CD8-positive, alpha-beta T cell (primary cell): ENCODE measurements at places on chromosomes 7 and 10.

GRCh38 chr7:27947586-27948278 lies 207.8 kb downstream of the TAX1BP1 start:
- DNase-seq, result no peak

DNA sequence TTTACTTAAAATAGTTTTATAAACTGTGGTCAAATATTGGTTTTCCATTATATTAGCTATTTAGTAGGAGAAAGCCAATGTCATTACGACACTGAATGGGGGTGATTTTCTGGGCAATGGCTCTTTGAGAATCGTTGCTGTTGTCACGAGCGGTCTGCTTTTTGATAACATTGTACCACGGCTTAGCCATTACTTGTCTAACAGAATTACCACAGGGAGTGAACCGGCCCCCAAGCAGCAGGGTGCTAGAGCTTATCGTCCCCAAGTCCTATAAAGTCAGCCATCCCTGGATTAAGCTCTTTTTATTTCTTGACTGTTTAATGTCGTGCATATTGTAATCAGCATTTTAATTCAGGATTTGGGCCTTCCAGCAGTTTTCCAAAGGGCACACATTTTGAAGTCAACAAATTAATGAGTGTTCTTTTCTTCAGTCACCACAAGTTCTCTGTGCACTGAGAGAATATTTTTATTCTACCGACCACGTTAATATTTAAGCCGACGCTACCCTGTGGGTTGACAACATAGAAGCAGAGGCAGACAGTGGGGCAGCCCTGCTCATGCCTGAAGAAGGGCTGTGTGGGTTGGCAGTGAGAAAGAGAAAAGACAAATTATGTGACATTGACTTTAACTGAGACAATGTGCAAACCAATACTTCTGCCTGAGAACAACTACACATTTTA lies 125.8 kb downstream of the ICA1 start:
- DNase-seq, result no peak

GRCh38 chr7:54778696-54779540 lies 19.9 kb upstream of the SEC61G start:
- DNase-seq, result no peak

- DNase-seq, result no peak
These were observed 6.9 kb downstream of the TMEM130 start for GRCh38 chr7:98862716-98863420.

DNA sequence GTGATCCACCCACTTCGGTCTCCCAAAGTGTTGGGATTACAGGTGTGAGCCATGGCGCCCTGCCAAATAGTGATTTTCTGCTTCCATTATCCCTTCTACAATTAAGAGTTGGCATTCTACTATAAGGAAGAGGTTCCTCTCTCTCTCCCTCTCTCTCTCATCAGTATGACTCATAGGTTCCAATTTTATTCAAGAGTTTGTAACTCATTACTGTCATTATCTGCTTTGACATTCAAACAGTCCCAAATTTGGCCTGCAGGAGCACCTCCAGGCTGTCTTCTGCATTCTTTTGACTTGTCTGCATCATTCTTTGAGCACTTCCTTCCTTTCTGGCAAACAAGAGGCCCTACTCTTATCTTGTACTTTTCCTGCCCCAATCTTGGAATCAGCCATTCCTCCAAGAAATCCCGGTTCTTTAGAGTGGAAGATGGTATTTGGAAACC lies 33.2 kb upstream of the CALU start:
- DNase-seq, result no peak

- DNase-seq, result no peak
These were observed 67.1 kb downstream of the LSMEM1 start for GRCh38 chr7:112547916-112548315.

DNA sequence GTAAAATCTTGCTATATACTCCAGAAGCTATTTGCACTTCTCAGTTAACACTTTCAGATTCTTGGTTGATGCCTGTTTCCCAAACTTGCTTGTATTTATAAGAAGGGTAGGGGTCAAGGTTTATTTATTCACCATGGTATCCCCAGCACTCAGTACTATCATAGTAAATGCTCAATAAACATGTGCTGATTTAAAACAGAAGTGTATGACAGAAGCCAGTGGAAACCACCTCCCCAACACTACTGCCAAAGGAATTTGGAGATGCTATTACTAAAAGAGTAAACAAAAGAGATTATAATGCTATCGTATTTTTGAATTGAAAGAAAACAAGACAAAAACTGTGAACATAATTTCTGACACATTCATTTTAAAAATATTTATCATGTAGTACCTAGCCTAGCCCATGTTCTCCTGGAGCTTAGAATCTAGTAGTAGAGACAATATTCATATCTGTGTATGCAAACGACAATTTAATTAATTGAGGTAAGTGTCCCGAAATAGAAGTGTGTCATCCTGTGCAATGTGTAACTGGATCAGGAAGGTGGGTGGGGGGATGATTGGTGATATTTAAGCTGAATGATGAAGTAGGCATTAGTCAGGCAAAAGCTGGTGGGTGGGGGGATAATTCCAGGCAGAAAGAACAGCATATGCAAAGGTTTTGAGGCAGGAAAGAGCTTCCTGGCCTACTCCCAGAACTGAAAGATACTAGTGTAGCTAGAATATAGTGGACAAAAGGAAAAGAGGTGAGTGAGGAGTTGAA lies 77.5 kb downstream of the HGF start:
- no peak for DNase-seq

- DNase-seq, result no peak
These were observed 50.5 kb upstream of the FOXK1 start for GRCh38 chr7:4631380-4632179.

DNA sequence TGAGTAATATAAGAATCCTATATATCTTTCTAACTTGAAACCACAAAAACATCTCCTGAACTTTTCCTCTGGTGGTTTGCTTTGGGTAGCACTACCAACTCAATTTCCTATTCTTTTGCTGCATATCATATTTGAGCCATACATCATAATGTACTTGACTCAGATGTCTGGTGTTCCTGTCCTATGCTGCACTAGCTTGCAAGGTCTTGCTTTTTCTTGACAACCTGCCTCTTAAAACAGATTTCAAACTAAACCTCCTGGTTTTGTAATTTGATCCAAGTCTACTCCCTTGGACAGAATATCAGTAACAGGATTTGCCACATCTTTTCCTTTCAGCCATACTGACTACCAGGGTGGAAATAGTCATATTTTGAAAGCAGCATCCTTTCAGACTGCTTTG lies 520.3 kb upstream of the LRRTM3 start:
- DNase-seq, result no peak

- DNase-seq, result no peak
These were observed 120.6 kb downstream of the LRRC18 start for GRCh38 chr10:48818861-48819520.

GRCh38 chr10:76050291-76050625 lies 618.8 kb downstream of the LRMDA start:
- DNase-seq, result no peak

- no peak for DNase-seq
These were observed 124.8 kb downstream of the CACNA2D1 start for GRCh38 chr7:82318786-82319185.

DNA sequence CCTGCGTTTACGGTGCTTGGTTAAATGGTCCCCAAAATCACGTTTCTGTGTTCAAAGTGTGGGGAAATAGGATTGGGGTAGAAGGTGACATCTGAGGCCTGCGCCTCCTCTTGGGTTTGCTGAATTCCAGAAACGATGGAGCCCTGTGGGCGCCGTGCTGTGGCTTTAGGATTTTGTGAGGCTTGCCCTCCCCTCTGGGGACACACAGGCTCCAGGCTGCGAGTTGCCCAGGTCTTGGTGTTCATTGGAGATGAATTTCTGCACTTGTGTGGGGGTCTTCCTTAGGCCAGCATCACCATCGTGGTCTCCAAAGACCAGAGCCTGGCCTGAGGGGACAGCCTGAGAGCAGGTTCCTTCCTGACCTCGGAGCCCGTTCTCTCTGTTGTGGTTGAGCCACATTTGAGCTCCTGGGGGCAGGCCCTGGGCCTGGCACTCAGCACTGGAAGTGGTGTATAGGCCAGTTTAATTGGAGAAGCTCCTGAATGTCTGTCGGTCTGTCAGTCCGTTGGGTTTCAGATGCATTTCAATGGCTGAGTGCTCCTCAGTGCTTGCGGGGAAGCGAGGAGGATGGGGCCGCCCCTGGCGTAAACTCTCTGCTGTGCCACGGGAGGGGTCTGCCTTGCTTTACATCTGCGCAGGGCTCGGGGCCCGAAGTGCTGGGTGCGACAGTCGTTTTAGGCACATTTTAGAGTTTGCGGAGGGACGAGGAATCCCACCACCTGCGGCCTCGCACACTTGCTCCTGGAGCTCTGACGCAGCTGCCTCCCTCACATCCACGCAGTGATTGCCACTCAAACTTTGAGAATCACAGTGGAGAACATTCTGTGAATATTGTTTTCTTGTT lies 71.7 kb downstream of the DNAJB6 start:
- DNase-seq, result no peak

GRCh38 chr10:47036771-47037170 lies 125.5 kb downstream of the PTPN20 start:
- DNase-seq, result no peak

- no peak for DNase-seq
These were observed 31.5 kb upstream of the ADCYAP1R1 start for GRCh38 chr7:31020652-31021051.

DNA sequence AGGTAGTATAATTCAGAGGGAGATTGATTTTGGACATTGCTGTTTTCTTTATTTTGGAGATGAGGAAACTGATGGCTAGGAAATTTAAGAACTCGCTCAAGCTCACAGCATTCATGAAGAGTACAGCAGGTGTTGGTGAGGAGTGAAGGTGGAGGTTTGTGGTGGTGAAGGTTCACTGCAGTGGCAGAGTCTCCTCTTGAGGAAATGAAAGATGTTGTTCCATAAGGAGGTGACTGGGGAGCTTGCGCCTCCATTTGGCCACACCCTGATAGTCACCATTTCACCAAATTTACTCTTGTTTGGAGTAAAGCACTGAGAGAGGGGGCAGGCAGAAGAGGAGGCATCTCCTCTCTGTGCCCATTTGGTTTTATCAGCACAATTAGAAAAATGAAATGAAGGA lies 46.4 kb upstream of the TARP start:
- peak; percentile 35 for DNase-seq

DNA sequence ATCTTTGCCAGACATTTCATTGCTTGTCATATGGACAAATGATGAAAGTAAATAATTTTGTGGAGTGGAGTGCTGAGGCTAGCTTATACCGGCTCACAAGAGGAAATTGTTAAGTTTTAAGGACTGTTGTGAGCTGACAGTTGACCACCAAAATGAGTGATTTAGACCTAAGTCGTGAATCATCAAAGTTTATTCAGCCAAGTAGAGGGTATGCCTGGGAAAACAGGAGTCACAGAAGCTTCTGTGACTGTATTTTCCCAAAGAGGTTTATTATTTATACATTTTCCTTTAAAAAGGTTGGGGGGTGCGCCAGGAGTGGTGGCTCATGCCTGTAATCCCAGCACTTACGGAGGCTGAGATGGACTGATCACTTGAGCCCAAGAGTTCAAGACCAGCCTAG lies 21.8 kb downstream of the MRPS24 start:
- no peak for DNase-seq

- no peak for DNase-seq
These were observed 156.4 kb downstream of the OAT start for GRCh38 chr10:124262234-124262865.

- no peak for DNase-seq
These were observed 7.2 kb upstream of the NRP1 start for GRCh38 chr10:33341637-33342036.

- DNase-seq, result no peak
These were observed 295.3 kb downstream of the SKIDA1 start for GRCh38 chr10:21230219-21230618.

DNA sequence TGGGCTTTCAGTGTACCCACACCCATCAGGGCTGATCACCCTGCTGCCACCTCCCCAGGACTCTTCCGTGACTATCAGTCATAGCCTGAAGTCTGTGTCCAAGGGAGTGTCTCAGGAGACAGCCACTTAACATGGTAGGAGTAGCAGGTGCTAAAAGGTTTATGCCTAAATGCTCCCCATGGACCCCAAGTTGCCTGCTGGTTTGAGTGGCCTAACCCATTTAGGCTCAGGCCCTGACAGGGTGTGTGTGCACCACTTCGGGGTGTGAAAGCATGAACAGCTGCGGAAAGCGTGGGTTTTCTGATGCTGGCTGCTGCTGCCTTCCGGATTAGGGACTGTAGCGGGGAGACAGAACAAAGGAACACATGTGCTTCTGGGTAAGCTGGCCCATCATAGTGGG lies 93.2 kb upstream of the SAMD8 start:
- DNase-seq, result peak; percentile 27

DNA sequence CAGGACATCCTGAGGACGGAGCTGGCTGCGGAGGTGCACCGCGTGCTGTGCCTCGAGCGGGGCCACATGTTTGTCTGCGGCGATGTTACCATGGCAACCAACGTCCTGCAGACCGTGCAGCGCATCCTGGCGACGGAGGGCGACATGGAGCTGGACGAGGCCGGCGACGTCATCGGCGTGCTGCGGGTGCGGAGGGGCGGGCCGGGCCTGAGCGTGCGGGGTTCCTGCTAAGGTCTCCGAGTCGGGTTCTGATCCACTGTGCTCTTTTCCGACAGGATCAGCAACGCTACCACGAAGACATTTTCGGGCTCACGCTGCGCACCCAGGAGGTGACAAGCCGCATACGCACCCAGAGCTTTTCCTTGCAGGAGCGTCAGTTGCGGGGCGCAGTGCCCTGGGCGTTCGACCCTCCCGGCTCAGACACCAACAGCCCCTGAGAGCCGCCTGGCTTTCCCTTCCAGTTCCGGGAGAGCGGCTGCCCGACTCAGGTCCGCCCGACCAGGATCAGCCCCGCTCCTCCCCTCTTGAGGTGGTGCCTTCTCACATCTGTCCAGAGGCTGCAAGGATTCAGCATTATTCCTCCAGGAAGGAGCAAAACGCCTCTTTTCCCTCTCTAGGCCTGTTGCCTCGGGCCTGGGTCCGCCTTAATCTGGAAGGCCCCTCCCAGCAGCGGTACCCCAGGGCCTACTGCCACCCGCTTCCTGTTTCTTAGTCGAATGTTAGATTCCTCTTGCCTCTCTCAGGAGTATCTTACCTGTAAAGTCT lies 10.4 kb downstream of the ATG9B start:
- DNase-seq, result peak; percentile 94

DNA sequence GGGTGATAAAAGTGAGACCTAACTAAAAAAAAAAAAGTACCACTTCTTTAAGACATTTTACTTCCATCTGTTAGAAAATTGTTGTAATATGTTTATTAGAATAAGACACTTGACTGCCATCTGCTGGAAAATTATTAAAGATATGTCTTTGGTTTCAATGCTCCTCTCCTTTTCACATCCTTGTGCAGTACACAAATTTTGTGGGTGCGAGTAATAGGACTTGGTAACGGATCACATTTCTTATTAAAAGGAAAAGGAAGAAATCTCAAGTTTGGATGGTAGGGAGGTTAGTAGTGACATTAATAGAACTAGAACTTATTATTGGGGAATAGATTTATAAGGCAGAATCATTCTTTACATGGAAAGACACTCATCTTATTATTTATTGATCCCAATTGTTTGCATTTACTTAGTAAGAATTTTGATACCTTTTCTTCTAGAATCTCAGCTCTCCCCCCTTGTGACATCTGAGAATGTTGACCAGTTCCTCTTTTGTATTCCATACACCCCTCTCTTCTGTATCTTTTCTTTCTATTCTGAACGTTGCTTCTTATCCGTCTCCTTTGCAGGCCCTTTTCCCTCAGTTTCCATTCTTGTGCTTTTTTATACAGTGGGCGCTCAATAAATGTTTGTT lies 43.0 kb upstream of the RPA3 start:
- no peak for DNase-seq

- DNase-seq, result no peak
These were observed 350.1 kb downstream of the HGF start for GRCh38 chr7:81419731-81420130.
